Activated CD8-positive, alpha-beta memory T cell treated with anti-CD3 and anti-CD28 coated beads for 1 hour (primary cell): ENCODE measurements at places on chromosomes 12 and 14.

GRCh38 chr12:5110345-5110744 lies 66.7 kb downstream of the KCNA5 start:
- DNase-seq: no peak

GRCh38 chr14:83164016-83164415 lies 1630.4 kb upstream of the SEL1L start:
- no peak for DNase-seq

DNA sequence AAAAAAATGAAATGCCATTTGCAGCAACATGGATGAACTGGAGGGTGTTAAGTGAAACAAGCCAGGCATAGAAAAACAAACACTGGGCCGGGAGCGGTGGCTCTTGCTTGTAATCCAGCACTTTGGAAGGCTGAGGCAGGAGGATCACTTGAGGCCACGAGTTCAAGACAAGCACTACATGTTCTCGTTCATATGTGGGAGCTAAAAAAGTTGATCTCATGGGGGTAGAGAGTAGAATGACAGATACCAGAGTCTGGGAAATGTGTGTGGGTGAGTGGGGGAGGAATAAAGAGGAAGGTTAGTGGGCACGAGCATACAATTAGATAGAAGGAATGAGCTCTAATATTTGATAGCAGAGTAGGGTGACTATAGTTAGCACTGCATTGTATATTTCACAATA lies 21.5 kb downstream of the CACNA2D4 start:
- DNase-seq: no peak

DNA sequence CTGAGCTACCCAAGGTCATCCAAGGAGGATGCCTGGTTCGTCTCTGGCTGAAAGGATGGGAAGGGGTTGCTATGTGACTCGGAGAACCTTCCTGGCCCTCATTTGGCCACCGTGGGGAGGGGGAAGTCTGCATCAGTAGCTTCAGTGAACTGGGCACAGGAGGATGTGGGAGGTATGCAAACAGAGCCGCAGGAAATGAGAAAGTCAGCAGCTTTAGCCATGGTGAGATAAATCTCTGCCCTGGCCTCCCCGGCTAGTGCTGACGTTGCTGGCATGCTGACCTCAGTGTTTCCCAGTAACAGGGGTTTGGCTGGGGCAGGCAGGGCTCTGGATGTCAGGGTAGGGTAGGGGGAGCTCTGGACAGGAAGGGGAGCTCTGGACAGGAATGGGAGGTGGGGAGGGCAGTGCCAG lies 2.3 kb upstream of the CEBPE start:
- DNase-seq: no peak

GRCh38 chr12:26281320-26281719 lies 85.9 kb downstream of the SSPN start:
- DNase-seq: no peak

- no peak for DNase-seq
Measured at GRCh38 chr12:56103823-56104108, 593 bp upstream of the PA2G4 start.

- DNase-seq: no peak
Measured at GRCh38 chr14:66074537-66074936, 411.6 kb upstream of the CCDC196 start.

- DNase-seq: no peak
Measured at GRCh38 chr12:27226407-27226929, 17.6 kb upstream of the STK38L start.

GRCh38 chr12:96329545-96329944 lies 70.7 kb downstream of the CDK17 start:
- no peak for DNase-seq

DNA sequence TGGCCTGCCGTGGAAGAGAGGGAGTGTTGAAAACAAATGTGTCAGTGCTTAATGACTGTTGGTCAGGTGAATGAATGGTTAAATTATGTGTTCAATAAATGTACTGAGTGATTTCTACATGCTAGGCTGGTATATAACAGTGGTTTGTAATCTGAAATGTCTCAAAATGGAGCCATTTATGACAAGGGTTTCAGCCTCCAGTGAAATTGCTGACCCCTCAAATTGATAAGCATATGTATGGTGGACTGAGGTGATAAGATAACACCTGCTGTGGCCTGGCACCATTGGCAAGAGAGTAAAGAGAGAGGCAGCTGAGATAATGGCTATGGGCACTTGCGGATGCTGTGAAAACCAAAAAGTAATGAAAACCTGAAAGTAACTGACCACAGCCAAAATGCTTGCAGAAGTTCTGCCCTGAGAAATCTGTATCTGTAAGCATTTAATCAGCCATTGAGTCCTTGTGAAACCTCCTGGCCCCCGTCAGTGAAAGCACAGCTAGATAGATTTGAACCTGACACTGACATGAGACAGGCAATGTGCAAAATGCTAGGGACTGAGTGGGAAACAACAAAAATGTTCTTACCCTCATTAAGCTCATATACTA lies 1.4 kb upstream of the BCAT1 start:
- DNase-seq: no peak

GRCh38 chr12:1273051-1273450 lies 282.0 kb downstream of the ERC1 start:
- no peak for DNase-seq

- DNase-seq: no peak
Measured at GRCh38 chr12:92302041-92302829, 156.6 kb upstream of the BTG1 start.

- DNase-seq: no peak
Measured at GRCh38 chr14:104942586-104942985, 17.9 kb downstream of the PLD4 start.

DNA sequence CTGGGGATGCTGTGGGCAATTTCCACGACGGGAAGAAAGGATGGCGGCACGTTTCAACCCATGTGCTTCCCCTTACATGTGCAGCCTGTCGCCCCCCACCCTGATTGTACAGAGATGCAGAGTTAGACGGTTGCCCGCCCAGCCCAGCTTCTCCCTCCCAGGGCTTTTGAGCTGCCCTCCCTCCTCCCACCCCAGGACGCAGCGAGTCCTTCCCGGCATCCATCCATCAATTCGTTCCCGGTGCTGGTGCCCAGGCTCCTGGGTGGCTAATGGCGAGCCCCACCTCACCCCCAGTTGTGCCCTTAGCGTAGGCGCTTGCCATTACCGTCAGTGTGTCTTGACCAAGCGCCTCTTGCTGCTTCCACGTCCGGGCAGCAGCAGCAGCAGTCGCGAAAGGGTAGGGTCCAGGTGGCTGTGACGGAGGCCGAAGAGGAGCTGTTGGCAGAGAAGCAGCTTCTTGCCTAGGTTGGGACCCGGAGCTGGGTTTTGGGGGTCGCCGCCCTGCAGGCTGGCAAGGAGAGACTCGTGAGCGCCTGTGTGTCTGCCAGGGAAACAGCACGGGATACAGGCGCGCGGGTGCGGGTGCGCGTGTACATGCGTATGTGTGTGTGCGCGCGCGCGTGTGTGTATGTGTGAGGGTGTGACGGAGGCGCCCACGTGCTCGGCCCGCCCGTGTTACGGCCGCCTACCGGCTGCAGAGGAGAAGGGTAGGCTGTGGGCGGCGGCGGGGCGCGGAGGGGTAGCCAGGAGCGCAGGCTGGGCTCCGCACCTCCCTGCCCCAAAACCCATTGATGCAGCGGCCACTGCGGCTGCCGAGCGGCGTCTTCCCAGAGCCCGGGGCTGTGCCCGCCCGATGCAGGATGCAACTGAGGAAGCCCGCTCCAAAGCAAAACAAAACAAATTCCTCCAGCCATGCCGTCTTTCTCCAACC lies at the start of gene SLC6A15:
Gene SLC6A15, minus strand, starts transcription at position 602 of the 931 bp plus-strand sequence. CDS start 20,679 bp downstream, outside the sequence.
- DNase-seq: no peak

DNA sequence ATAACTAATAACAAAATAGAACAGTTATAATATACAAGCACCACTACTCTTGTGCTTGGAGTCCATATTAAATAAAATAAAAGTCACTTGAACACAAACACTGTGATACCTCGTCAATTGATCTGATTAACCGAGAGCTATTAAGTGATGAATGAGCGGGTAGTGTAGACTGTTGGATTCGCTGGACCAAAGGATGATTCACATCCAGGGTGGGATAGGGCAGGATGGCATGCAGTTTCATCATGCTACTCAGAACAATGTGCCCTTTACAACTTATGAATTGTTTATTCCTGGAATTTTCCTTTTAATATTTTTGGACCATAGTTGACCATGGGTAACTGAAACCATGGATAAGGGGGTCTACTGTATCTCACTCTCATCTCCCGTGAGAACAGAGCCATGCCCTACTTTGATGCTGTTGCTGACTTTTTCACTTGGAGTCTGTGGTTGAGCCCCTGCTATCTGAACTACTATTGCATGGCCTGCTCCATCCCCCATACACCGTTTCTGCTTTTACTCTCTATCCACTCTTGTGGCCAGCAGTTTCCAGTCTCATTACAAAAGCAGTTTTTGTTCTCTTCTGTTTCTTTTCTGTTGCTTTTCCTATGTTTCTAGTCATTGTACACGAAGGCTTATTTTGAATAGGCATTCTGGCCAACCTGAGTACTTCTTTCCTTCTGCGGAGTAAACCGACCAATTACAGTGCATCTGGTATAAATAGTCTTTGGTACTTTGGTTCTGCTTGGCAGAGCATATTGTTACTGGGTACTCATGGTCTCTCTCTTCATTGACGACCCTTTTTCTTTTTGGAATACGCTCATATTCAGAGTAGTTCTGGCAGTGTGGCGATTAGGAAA lies 12.2 kb downstream of the TMTC2 start:
- DNase-seq: no peak

- DNase-seq: no peak
Measured at GRCh38 chr14:26934151-26934550, 336.3 kb upstream of the NOVA1 start.

DNA sequence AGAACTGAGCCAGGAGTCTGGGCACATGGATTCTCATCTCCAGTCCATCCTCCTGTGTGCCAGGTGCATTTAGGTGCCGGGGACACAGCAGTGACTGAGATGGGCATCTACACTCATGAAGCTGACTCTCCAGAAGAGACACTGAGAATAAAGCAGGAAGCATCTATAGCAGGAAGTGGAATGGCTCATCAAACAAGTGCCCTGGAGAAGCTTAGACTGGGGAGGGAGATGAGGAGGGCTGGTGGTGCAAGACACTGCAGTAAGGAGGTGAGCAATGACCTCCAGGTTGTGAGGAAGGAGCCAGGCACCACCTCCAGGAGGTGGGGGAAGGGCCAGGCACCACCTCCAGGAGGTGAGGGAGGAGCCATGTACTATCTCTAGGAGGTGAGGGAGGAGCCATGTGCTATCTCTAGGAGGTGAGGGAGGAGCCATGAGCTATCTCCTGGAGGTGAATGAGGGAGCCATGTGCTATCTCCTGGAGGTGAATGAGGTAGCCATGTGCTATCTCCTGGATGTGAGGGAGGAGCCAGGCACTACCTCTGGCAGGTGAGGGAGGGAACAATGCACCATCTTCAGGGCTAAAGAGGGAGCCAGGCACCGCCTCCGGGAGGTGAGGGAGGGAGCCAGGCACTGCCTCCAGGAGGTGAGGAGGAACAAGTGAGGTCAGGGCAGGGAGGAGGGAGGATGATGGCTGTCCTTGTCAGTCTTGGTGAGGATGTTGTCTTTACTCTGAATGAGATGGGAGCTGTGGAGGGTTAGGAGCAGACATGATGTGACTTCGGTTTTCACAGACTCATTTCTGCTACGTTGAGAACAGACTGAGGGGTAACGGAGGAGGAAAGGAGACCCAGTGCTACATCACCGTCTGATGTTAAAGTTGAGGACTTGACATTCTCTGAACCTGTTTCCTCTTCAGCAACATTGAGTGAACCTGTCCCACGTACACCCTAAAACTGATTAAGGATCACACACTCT lies 961.9 kb upstream of the TMEM132C start:
- DNase-seq: no peak

GRCh38 chr14:68208626-68209317 lies 389.2 kb downstream of the RAD51B start:
- no peak for DNase-seq

GRCh38 chr14:51410897-51411296 lies 170.8 kb downstream of the TMX1 start:
- no peak for DNase-seq

- DNase-seq: no peak
Measured at GRCh38 chr14:19851365-19851764, 23.6 kb upstream of the OR4K2 start.

DNA sequence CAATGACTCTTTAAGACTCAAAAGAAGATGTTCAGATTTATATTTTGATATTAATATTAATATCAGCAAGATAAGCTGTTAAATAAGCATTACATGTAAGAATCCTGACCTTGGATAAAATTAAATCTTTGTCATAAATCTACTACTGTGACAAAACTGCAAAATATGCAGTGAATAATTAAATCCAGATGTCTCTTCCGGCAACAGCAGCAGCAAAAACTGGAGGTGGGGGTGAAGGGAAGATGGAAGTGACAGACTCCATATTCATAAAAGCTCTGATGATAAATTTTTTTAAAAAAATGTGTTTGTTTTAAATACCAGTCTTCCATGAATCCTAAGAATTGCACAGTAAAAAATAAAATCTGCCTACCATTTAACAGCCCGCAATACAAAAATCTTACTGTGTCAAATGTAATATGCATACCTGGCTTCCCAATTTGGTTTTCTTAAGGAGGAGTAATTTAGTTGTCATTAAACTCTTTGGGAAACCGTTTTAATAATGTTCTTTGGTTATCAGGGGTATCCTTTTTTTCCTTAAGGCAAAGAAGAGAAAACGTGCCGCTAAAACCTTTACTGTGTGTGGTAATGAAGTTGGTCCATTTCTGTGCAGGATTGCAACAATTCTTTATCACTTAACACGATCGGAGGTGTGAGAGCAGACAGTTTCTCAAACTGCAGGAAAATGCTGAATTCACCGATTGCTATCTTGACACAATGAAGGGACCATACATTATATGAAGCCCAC lies 478.2 kb downstream of the DIO2 start:
- no peak for DNase-seq

DNA sequence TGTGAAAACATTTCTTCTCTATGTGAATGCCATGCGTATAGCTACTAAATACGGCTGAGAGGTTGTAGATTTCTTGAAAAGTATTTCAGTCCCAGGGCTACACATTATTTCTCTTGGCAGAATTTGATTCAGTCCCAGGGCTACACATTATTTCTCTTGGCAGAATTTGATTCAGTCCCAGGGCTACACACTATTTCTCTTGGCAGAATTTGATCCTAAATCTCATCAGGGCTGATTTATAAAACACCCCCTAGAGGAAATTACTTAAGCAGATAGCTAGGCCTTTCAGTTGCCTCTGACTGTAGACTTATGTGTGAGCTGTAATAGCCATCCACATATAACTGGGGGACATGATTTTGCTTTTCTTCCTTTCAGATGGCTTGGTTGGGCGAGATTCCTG lies 50.4 kb downstream of the AK7 start:
- DNase-seq: no peak

DNA sequence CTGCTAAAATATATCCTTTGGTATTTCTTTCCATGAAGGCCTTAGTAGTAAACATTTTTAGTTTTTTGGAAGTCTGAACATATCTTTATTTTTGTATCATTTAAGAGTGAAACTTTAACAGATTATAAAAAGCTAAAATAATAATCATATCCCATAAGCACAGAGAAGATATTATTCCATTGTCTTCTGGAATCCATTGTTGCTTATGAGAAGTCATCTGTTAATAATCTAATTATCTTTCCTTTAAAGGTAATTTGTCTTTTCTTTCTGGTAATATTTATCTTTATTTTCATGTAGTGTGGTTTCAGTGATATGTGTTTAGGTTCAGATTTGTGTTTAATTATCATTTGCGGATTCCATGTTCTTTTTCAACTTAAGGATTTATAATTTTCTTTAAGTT lies 261.7 kb downstream of the MSRB3 start:
- DNase-seq: no peak

GRCh38 chr12:105485921-105486320 lies 155.4 kb downstream of the C12orf75 start:
- no peak for DNase-seq
